ENCODE measurements at places on chromosomes 1 and 21. TPM values are rescaled to one million over a fixed set of nuclear protein-coding genes. Genes with fewer than 3 reads are reported as not detected.
A peak's percentile ranks its signal among the peaks of the same experiment; 100 is the strongest.

Gene LRRC42
- 20.4 TPM for total RNA-seq

Gene LMX1A
- total RNA-seq = not detected

Gene TMEM82
- not detected for total RNA-seq

Gene GOLPH3L
- total RNA-seq = 29.9 TPM

Gene LRRC39
- 0.18 TPM for total RNA-seq

Gene ADCY10
- not detected for total RNA-seq

Gene LYPD8
- total RNA-seq = 0.24 TPM

Gene DNALI1
- total RNA-seq = 17.9 TPM

- H3K4me3 ChIP-seq = peak overlapping the region; percentile 75
- H3K4me1 ChIP-seq = peaks cover 13% of the 10 kb centered on the region
- peak overlapping the region; percentile 97 for H3K27ac ChIP-seq
These were observed 862 bp upstream of the PLEKHO1 start for GRCh38 chr1:150148837-150149270.

- no peak overlapping the region for H3K4me3 ChIP-seq
- H3K27me3 ChIP-seq = no peaks in the 10 kb centered on the region
- H3K27ac ChIP-seq = no peak overlapping the region
- H3K4me1 ChIP-seq = no peaks in the 10 kb centered on the region
- DNase-seq = no peak
These were observed 23.4 kb downstream of the TMCO4 start for GRCh38 chr1:19776287-19776686.

- no peaks in the 10 kb centered on the region for H3K36me3 ChIP-seq
- H3K4me3 ChIP-seq = no peak overlapping the region
- no peaks in the 10 kb centered on the region for H3K27me3 ChIP-seq
- peak overlapping the region; percentile 13 for H3K27ac ChIP-seq
- DNase-seq = no peak
These were observed 29.5 kb upstream of the JUN start for GRCh38 chr1:58813361-58813760.

GRCh38 chr1:201982623-201983379 lies at the start of gene RNPEP:
Gene RNPEP, plus strand, starts transcription at chr1:201982648. Its CDS starts 19 bp downstream, at chr1:201982667.
- peak within 1 kb of the TSS; percentile 92 for H3K27ac ChIP-seq
- H3K36me3 ChIP-seq = no peaks in the 10 kb centered on the region
- H3K4me1 ChIP-seq = peaks cover 3% of the 10 kb centered on the region
- H3K27me3 ChIP-seq = no peaks in the 10 kb centered on the region
- peak within 1 kb of the TSS; percentile 76 for H3K4me3 ChIP-seq

DNA sequence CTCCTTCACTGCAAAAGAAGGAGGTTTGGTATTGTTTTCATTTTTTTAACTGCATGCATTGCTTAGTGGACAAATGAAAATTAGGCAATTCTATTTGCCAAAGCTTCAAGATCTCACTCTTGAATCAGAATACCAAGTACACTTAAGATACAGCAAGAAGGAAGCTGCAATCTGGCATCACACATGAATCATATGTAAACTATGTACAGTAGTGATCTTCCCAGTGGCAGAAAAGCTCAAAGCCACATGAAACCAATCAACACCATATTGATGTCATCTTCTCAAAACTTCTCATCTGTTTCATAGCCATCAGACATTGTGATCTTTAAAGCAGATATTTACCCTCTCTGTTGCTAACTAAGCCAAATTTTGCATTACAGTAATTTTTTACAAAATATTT lies 550.1 kb downstream of the LTN1 start:
- H3K4me3 ChIP-seq = no peak overlapping the region
- DNase-seq = no peak
- no peaks in the 10 kb centered on the region for H3K27me3 ChIP-seq

GRCh38 chr1:181423301-181423918 lies 59.9 kb upstream of the CACNA1E start:
- no peak for DNase-seq
- H3K36me3 ChIP-seq = no peaks in the 10 kb centered on the region
- H3K27ac ChIP-seq = no peak overlapping the region
- no peaks in the 10 kb centered on the region for H3K4me1 ChIP-seq

- H3K36me3 ChIP-seq = no peaks in the 10 kb centered on the region
- no peak for DNase-seq
- no peak overlapping the region for H3K4me3 ChIP-seq
These were observed 168.0 kb upstream of the NR5A2 start for GRCh38 chr1:199859491-199859933.

DNA sequence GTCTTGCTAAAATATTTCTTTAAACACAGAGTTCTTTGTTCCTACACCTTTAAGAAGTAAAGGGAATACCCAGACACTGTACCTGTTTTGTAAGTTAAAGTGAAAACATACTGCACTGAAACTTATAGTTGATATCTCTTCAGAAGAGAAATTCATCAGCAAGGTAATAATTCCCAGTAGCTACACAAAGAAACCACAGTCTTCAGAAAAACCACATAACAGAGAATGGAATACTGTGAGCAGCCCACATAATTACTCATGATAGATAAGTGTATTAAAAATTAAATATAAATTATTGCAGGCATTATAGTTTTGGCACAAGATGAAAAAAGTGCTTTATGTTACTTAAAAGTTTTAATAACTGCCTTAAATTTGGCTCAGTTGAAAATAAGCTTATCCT lies 276.6 kb downstream of the SETD4 start:
- no peak overlapping the region for H3K27ac ChIP-seq
- peaks cover 2% of the 10 kb centered on the region for H3K4me1 ChIP-seq
- no peak for DNase-seq

DNA sequence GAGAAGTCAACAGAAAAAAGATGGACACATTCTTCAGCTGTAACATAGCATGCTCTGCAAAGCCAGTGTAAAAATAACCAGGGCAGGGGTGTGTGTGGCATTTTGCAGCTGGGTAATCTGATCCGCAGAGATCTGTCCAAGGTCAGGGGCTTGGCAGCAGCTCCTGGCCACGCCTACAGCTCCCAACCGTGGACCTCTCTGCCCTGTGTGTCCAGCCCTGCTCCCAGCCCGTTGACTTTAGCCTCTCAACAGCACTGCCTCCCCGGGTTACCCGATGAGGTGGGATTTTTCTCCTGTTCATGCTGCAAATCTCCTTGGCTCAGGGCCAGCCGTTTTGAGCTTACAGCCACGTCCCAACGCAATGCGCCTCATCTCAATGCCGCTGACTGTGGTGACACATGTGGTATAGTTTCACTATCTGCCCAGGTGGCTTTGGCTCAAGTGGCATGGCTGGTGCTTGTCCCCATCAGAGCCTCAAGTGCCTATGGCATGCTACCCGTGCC lies 68.1 kb downstream of the VWA5B1 start:
- H3K27me3 ChIP-seq = no peaks in the 10 kb centered on the region
- H3K36me3 ChIP-seq = no peaks in the 10 kb centered on the region
- H3K4me1 ChIP-seq = peaks cover 4% of the 10 kb centered on the region
- no peak overlapping the region for H3K27ac ChIP-seq

DNA sequence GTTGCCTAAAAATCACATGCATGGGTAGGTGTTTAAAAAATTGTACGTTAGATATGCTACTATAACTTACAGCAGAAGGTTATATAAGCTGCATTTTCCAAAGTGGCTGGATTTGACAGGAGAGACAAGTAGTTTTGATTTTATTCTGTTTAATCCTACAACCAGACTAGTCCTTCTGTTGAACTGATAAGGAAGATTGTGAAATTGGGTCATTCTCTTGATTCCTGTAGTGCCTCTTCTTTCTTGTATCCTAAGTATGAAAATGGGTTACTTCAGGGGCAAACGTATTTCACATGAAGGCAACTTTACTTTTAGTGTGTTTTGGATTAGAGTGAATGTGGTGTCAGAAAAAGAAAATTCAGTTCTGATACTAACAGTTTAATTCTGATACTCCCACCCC lies 19.0 kb downstream of the CDC42 start:
- H3K4me1 ChIP-seq = peaks cover 27% of the 10 kb centered on the region
- DNase-seq = no peak
- no peak overlapping the region for H3K4me3 ChIP-seq
- H3K27me3 ChIP-seq = no peaks in the 10 kb centered on the region
- H3K27ac ChIP-seq = no peak overlapping the region

DNA sequence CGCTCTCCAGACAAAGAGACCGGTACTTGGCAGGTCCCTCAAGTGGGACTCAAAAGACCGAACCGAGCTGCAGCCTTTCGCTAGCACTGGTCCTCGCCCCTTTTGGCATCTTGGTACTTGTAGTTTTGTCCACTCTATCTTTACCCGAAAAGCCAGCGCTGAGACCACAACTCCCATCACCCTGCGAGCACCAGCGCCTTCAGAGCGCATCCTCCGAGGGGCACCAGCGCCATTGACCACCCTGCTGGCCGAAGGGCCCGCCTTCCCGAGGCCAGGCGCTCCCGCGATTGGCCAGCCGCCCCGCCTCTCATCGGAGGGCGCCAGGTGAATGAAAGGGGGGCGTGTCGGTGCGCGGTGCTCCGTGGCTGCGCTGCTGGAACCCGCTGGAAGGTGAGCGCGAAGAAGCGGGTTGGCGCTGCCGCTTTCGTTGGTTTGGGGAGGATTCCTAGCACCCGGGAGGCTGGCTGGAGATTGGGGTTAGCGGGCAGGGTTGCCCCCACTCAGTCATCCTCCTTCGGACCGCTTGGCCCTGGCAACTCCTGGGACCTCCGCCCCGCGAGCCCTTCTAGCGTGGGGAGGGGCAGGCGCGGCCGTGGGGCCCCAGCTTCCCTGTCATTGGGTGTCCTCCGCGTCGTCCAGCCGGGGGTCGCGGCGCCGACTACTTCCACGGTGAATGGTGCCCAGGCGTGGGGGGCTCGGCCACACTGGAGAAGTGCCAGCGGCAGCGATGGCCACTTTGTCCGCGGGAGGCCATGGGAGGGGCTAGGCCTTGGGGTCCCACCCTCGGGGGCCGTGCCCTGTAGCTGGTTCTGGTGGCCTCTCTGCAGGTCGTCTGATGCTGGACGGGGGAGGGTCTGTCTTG lies at the start of gene ZBTB8B:
Gene ZBTB8B (plus strand): TSS at position 357 of the 862 bp plus-strand sequence. CDS start 5,553 bp downstream, outside the sequence.
- peak; percentile 89 for DNase-seq
- peaks cover 8% of the 10 kb centered on the region for H3K4me1 ChIP-seq
- H3K27ac ChIP-seq = no peak within 1 kb of the TSS
- peak within 1 kb of the TSS; percentile 42 for H3K4me3 ChIP-seq

DNA sequence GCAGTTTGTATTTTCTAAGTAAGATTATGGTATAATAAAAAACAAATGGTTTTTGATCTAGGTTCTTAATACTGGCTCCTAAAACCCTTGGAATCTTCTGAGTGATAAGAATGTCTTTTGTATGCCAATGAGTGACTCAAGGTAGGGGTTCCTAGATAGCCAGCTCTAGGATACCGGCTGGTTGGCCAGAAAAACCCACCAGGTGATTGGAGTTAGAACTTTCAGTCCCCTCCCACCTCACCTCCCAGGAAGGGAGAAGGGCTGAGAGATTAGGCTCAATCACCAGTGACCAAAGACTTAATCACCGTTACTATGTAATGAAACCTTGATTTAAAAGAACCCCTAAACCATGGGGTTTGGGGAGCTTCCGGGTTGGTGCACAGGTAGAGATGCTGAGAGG lies 8.7 kb upstream of the BRDT start:
- H3K27ac ChIP-seq = no peak overlapping the region
- H3K27me3 ChIP-seq = no peaks in the 10 kb centered on the region
- DNase-seq = no peak
- H3K36me3 ChIP-seq = no peaks in the 10 kb centered on the region

DNA sequence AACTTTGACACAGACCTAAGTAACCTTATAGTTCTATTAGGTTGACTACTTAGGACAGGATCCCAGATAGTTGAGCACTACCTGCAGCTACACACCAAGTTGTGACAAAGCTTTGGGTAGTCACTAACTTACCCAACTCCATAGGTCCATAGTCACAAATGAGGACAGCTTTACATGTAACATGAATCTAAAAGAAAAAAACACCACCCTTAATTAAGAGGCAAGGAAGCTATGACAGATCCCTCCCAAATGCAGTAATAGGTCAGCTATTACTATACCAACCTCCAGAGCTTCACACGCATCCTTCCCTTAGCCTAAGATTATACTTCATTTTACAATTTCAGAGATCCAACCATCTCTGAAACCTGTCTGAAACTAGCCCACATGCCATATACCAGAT lies 12.7 kb upstream of the RAB42 start:
- H3K27ac ChIP-seq = no peak overlapping the region
- peaks cover 2% of the 10 kb centered on the region for H3K4me1 ChIP-seq
- H3K4me3 ChIP-seq = no peak overlapping the region
- no peak for DNase-seq
- H3K36me3 ChIP-seq = no peaks in the 10 kb centered on the region

- H3K36me3 ChIP-seq = no peaks in the 10 kb centered on the region
- H3K27ac ChIP-seq = no peak overlapping the region
- no peak overlapping the region for H3K4me3 ChIP-seq
- no peaks in the 10 kb centered on the region for H3K4me1 ChIP-seq
- H3K27me3 ChIP-seq = no peaks in the 10 kb centered on the region
These were observed 6.5 kb upstream of the HMCN1 start for GRCh38 chr1:185727726-185728125.

DNA sequence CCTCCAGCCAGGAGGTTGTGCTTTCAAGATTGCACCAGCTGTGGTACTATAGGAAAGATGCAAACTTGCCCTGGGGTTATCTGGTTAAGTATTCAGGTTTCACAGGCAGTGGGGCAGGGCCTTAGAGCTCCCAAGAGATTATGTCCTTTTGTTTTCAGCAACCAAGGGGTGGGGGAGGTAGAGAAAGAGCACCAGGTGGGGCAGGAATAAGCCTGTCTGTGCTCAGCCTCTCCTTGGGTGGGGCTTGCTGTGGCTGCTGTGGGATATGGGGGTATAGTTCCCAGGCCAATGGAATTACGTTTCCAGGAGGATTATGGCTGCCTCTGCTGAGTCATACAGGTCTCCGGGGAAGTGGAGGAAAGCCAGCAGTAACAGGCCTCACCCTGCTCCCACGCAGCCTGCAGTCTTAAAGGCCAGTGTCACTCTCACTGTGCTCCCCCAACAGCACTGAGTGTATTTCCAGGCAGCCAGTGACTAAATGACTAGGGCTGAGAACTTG lies 508.6 kb downstream of the RWDD3 start:
- DNase-seq = no peak
- H3K27ac ChIP-seq = no peak overlapping the region
- H3K36me3 ChIP-seq = no peaks in the 10 kb centered on the region

DNA sequence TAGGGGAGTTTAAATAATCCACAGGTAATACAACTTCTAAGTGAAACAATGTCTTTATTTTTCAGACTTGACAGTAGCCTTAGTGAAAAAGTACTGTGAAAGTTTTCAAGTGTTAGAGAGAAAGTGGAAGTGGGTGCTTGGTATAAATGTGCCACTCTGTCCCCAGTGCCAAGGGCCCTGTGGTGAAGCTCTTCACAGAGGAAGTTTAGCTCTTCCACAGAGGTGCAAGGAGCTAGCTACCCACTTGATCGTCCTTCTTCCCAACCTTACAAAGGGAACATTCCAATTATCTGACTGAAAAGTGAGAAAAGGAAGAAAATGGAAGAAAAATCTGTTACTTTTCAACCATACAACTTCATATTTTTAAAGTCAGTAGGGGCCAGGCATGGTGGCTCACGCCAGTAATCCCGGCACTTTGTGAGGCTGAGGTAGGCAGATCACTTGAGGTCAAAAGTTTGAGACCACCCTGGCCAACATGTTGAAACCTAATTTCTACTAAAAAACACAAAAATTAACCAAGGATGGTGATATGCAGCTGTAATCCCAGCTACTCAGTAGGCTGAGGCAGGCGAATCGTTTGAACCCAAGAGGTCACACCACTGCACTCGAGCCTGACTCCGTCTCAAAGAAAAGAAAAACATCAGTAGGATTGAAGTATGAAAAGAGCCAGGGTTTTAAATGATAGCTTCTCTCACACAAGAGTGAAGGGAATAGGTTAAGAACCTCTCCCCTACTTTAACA lies 41.0 kb upstream of the PTPRC start:
- H3K4me3 ChIP-seq = no peak overlapping the region
- H3K27ac ChIP-seq = no peak overlapping the region
- H3K36me3 ChIP-seq = no peaks in the 10 kb centered on the region
- DNase-seq = no peak

Measured in ovary (tissue), 10 donors.